ENCODE measurements at places on chromosomes 13 and 19.

DNA sequence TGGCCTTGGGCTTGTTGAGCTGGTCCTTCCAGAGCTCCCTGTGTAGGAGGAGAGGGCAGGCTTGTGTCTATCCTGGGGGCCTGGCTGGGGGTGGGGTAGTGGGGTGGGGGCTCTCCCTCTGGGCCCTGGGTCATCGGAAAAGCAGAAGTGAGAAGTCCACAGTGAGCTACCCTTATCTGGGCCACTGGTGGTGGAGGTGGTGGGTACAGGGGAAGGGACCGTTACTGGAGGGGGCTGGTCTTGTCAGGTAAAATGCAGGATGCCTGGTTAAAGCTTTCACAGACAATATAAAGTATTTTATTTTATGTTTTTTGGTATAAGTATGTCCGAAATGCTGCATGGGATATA is 342 bp upstream of the SIGLEC10 start:
- DNase-seq, result no peak

DNA sequence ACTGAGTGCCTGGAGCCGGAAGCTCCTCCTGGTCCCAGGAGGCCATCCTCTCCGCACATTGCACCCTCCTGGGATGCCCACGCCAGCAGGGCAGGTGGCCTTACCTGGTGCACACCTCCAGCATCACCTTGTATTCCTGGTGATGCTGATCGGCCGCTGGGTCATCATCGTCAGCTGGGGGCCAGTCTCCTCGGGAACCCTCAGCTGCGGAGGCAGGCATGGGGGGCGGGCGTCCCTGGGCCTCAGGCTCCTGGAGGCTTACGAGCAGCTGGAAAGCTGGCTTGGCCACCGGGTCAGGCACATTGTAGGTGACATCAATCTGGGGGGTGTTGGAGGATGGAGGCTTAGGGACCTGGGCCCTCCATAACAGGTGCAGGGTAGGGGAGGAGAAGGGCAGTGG is 13.7 kb downstream of the F2RL3 start:
- DNase-seq, result no peak

DNA sequence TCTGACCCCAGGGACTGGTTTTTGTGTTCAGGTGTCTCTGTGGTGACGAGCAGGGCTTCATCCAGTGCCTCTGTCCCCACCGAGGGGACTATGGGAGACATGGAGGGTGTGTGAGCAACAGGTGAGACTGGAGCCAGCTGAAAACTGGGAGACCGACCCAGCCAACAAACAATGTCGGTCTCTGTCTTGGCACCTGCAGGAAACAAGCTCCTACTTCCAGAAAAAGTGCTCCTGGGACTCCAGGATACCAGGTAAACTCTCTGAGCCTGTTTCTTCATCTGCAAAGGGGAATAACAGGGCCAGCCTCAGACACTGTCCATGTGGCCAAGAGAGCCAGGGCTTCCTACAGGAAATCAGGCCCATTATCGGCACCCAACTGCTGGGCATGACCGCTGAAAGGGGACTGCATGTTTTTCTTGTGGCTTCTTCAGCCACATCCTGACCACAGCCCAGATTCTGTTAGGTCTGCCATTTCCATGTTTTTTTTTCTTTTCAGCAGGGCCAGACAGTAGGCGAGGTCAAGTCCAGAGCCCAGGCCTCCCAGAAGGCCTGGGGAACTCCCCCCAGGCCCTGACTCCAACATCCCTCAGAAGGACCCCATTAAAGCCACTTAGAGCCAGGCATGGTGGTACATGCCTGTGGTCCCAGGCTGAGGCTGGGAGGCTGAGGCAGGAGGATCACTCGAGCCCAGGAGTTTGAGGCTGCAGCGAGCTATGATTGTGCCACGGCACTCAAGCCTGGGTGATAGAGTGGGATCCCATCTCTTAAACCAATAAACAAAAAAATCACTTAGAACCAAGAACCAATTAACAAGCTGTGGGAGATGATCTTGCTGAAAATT is 836 bp upstream of the BST2 start:
- DNase-seq, result no peak

DNA sequence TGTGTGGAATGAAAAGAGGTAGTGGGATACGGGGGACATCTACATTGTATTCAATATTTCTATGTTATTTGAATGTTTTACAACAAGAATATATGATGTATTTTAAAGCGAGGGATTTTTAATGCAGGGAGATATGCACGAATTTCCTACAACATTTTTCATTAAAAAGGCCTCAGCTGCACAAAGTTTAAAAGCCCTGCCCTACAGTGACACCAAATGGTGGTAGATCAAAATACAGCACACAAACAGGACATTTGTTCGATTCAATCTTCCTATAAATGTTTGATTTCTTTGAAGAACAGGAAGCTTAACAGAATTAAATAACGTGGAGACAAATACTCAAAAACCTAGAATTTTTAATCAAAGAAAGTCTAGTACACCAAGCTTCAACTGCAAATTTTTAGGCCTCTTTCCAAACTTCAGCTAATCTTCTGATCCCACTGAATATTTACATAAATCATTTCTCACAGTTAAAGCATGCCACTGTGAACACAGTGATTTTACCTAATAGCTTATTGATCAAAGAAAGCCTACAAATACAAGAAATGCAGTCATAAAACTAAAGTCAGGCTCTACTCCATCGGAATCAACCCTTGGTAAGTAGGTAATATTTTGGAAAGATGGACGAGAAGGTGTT is 257.2 kb downstream of the DIAPH3 start:
- DNase-seq, result no peak

GRCh38 chr13:105007166-105007808 is 1528.2 kb downstream of the EFNB2 start:
- DNase-seq, result no peak

GRCh38 chr19:20413705-20414104 is 151.9 kb downstream of the ZNF737 start:
- DNase-seq, result no peak

- no peak for DNase-seq
Observed at GRCh38 chr19:41223431-41224234, 4.6 kb downstream of the AXL start.

GRCh38 chr19:566403-566802 is 6.0 kb upstream of the BSG start:
- DNase-seq, result no peak

DNA sequence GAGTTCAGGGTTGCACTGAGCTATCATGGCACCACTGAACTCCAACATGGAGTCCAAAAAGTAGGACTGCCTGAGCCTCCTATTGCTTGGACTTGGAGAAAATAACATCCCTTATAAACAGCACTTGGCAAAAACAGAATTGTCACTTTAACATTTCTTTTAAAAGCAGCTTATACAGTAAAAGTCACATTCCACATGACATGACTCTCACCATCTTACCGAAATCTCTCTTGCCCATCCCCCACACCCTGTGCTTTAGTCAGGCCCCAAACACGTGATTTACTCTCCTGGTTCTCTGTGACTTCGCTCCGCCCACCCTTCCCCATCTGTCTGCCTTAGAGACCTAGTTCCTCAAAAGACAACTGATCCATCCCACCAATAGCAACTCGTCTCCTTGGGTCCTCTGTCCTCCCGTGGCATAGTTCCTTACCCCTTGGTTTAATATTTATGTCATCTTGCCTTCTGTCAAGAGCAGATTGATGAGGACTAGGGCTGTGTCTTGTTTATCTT is 4.6 kb downstream of the SAFB start:
- no peak for DNase-seq

DNA sequence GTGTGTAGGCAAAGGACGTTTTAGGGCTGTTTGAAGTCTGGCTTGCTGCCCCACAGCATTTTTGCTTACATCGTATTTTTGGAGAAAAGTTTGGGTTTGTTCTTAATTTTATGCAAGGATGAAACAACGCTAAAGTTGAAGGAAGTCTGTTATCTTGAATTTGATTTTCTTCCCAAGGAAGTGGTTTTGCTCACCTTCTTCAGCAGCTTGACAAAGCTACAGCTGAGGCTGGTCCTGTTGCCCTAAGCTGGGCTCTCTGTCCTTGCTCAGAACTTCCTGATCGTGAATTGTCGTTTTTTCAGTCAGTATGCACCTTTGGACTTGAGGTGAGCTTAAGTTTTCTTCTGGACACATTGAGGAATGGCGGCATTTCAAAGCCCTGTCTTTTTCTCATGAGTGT is 62.1 kb upstream of the GSX1 start:
- no peak for DNase-seq

GRCh38 chr19:29812080-29812880 is 489 bp downstream of the CCNE1 start:
- no peak for DNase-seq

DNA sequence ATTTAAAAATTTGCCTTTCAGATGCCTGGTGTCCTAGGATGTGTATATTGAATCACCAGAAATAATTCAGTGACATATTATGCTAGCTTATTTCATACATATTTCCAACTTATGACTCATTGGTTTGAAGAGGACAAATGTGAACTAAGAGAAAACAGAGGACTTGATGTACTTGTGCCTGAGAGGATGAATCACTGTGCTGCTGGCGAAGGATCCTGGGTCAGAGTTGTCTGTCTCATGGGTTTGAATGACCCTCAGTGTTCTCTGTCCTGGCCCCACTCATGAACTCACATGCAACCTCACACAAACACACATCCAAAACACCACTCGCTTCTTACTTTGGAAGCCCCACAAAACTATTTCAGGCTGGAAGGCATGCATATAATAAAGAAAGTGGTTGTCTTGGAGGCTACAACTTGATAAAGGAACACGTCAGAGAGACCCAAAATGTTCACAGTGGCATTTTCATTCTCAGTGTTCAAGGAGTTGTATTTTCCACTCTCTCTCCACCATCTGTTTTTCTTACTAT is 129.0 kb upstream of the SPRY2 start:
- no peak for DNase-seq

DNA sequence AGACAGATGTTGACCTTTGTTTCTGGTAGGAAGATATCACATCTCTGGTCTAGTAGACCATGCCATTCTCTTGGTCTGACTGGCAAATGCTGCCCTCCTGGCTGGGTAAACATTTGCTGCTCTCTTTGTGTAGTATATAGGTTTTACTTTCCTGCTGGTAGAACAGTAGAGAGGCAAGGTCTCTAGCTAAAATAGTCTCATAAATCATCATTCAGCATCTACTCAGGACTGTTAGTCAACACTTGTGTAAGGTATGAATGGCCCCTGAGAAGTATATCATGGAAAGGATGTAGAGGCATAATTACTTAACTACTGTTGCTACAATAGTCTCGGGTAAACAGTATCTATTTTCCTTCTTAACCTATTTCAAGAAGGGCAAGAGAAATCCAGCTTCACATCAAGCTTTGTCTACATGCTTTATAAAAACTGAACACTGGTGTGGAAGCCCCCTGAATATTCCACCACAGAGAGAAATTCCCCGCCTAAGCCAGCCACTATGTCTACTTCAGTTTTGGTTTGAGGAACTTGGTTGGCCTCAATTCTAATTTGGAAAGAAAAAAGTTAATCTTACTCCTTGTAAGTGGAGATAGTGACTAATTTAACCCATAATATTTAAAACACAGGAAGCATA is 18.4 kb upstream of the MYCBP2 start:
- no peak for DNase-seq

DNA sequence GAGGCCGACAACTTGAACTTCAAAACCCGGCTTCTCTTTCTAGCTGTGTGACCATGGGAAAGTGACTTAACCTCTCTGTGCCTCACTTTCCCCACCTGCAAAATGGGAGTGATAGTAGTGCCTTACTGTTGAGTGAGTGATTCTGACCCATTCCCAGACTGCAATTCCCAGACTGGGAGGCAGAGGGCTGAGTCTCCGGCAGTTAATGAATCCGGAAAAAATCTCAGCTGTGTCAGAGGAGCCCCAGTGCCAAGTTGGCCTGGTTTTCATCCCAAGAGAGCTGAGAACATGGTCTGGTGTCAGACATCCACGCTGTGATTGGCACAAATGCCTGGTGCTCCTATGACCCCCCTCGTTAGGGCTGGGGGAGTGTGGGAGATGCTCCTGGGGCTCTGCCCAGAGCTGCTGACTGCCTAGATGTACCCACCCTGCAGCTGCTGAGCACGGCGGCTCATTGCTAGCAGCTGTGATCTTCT is 50.0 kb downstream of the PIN1 start:
- no peak for DNase-seq

- no peak for DNase-seq
Observed at GRCh38 chr13:48993150-48993549, 17.4 kb downstream of the FNDC3A start.
